Neural progenitor cell (in vitro differentiated cells): ENCODE measurements at places on chromosomes 3 and 15.

DNA sequence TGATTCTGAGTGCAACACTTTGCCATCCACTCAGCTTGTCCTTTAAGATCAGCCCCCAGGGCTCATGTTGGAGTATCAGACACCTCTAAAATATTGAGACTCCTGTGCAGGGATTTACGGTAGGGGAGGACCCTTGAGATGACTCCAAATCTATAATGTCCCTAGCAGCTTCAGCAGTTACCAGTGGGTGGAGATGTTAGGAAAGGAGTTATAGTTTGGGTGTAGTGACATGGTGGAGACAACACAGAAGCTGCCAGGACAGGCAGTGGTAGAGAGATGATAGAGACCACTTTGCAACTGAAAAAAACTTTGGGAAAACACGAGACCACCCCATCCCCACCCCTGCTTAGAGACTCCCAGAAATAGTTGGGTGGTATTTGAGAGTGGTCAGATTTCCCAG, 43.3 kb upstream of the GSK3B start:
- no peak for DNase-seq

DNA sequence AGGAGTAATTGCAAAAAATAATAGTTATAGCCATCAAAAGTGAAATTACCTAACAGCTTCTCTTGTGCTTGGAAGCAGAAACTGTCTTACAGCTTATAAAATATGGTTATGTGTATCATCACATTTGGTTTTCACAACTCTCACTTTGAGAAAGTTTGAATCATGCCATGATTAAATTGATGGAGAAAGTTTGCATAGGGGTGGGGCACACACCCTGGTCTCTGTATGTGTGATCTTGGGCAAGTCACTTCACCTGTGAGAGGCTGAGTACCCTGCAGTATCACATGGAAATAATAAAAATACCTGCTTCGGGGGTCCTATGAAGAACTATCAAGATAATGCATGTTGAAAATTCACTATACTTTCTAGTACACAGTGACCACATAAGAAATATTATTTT, 471.4 kb downstream of the RAP2B start:
- no peak for DNase-seq

DNA sequence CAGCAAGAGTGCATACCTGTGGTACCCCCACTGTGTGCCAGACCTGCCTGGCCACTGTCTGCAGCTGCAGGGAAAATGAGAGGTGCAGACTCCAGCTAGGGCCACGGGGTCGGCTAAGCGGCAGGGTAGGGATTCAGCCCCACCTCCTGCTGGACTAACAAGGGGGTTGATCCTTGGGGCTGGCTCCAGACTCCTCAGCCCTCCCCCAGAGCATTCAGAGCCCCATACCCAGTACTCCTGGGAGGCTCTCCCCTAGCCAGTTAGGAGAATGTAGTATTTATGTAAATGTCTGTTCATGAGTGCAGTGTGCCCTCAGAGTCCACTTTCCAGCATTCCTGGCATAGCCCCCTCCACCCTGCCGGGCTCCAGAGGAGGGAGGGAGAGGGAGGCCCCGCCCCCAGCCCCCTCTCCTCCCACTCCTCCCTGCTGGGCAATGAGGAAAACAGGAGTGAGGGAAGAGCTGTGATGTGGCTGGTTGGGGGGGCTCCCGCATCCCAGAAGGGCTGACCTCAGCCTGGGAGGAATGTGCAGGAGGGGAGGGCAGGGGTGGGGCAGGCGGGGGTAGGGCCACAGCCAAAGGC, 4.5 kb upstream of the SEMA3B start:
- peak; percentile 94 for DNase-seq

DNA sequence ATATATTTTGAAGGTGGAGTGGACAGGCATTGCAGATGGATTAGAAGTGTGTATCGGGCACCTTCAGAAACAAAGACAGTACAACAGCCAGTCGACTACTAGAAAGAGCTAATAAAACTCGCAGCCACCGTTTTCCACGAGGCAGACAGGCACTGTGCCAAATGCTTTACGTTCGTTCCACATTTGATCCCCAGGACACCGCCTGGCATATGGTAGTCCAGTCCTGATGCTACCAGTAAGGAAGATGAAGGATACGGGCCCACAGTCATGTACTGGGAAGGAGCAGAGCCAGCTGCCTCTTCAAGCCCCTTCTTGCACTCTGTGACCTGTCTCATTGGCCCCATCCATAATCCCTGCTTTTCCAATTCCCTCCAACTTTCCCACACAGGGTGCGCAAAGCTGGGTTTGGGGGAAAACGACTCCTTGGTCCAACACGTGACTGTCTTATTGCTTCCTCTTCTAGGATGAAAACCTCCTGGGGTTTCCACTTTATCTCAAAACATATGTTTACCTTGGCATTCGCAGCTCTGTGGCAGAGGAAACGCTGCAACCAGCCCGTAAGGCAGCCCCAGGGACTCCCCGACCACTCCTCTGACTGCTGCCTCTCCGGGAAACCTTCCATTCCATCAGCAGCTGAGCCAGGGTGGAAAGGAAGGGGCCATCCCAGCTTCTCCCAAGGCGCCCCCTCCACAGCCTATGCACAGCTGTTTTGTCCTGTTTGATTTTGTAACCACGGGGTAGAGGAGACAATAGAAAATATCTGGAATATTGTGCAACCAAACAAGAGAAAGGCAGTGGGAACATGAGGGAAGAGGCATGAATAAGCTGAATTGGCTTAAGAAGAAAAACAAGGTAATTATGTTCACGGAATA, 107.4 kb downstream of the ADAMTS17 start:
- no peak for DNase-seq

- no peak for DNase-seq
Observed at GRCh38 chr3:194885766-194886165, 200.1 kb downstream of the FAM43A start.

- DNase-seq, result no peak
Observed at GRCh38 chr3:8888301-8888915, 74.9 kb downstream of the RAD18 start.

DNA sequence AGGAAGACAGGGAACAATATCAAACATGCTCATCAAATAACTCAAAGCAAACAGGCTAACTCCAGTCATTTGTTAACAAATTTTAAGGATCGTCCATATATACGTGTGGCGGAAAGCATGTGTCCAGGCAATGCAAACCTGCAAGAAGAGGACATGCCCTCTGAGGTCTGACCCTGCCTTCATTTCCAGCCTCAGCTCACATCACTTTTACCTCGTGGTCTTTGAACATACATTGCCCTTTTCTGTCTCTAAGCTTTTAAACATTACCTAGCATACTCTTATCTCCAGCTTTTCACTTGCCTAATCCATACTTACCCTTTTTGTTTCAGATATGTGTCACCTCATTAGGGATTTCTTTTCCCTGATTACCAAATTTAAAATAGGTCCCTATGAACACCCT, 944.4 kb downstream of the ROBO1 start:
- DNase-seq, result no peak

DNA sequence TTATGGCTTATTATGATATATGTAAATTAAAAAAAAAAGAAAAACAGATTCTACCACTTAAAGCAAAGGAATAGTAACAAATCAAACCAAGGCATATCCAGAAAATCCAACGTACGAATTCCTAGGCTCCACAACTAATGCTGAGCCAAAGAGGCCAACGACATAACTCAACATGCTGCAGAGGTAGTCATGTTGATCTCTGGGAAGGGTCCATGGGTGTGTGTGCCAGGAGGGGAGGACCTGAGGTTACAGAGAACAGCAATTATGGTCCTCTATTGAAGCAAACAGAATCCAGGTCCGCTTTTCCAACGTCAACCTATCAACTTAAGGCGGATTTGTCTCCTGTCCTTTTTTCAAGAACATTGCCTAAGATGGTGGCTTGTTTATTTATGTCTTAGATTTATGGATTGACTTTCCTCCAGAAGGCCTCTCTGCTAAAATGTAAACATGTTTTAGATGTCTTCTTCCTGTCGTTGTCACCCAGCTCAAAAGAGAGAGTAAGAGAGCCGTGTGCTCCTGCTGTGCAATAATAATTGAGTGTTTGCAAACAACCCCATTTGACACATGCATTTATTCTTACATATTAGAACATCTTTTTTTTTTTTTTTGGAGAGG, 20.4 kb downstream of the NANOGP8 start:
- no peak for DNase-seq

DNA sequence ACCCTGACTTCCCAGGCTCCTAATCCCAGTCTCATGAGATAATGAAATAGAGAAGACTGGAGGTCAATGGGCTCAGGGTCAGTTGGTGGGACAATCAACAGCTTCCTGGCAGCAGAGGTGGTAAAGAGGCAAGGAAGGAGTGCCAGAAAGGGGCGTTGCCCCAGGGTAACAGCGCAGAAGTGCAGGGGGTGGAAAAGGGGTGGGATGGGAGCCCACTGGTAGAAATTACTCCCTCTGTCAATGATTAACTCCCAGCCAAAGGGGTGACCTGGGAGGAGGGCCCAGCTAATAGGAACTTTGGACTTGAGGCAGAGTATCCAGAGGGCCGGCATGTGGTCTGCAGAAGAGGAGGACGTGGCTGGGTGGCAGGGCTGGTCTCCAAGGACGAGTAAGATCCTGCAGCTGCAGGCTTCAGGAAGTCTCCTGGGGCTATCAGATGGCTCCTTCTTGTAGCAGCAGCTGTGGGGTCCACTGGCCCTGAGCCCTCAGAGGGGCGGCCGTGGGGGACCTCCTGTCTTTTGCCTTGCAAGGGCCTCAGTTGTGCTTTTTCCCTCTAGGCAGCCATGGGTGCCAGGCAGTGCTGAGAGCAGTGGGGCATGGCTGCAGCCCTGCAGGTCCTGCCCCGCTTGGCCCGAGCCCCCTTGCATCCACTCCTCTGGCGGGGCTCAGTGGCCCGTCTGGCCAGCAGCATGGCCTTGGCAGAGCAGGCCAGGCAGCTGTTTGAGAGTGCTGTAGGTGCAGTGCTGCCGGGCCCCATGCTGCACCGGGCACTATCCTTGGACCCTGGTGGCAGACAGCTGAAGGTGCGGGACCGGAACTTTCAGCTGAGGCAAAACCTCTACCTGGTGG, 2.3 kb downstream of the GLYCTK start:
- no peak for DNase-seq

GRCh38 chr3:156781310-156782230, 44.6 kb upstream of the LEKR1 start:
- DNase-seq, result no peak

DNA sequence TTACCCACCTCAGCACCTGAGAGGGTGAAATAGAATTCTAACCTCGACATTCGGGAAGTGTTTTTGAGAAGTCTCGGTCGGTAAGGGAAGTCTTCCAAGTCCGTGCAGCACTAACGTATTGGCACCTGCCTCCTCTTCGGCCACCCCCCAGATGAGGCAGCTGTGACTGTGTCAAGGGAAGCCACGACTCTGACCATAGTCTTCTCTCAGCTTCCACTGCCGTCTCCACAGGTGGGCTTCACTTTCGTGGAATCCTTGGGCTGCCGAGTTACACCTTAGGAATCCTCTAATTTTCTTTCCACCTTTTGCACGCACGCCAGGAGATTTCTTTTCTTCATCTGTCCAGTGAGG, 775 bp downstream of the CCNDBP1 start:
- DNase-seq, result no peak

DNA sequence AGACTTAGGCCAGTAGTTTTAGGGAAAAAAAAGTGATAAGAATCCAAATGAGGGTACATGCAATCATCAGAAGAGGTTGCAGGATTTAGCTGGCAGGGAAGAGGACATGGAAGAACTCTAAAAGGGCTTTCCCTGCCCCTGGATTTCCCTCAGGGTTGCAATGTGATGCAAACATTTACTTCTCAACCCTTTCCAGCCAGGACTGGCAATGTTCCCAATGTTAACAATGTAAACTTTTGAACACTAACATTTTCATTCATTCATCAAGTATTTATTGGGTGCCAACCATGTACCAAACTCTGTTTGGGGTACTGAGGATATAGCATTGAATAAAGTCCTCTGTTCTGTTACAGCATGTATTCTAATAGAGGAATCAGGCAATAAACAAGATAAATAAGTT, 349.4 kb upstream of the LRRC3B start:
- no peak for DNase-seq

- DNase-seq, result no peak
Observed at GRCh38 chr3:183193762-183194689, 31.5 kb upstream of the LAMP3 start.

- peak; percentile 29 for DNase-seq
Observed at GRCh38 chr3:132803889-132804288, 81.7 kb upstream of the NPHP3 start.

DNA sequence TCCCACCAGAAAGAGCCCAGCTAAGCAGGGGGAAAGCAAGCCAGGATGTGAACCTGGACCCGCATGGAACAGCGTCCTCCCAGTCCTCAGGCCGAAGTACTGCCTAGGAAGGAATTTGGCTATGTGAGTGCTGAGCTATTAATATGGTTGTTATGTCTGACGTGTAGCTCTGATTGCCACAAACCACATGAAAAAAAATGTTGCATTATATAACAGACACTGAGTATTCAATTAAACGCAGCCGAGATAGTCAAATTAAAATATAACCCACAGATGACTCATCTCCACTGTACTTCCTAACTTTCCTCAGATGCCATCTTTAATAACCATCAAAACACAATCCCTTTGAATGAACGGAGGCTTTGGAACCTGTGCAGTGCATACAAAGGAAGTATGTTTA, 111.1 kb downstream of the GABRB3 start:
- DNase-seq, result no peak

GRCh38 chr15:31091481-31091880, 10.0 kb downstream of the TRPM1 start:
- no peak for DNase-seq

- no peak for DNase-seq
Observed at GRCh38 chr3:55605443-55606236, 118.5 kb upstream of the WNT5A start.

GRCh38 chr3:64000453-64001055, 22.7 kb downstream of the PSMD6 start:
- no peak for DNase-seq

DNA sequence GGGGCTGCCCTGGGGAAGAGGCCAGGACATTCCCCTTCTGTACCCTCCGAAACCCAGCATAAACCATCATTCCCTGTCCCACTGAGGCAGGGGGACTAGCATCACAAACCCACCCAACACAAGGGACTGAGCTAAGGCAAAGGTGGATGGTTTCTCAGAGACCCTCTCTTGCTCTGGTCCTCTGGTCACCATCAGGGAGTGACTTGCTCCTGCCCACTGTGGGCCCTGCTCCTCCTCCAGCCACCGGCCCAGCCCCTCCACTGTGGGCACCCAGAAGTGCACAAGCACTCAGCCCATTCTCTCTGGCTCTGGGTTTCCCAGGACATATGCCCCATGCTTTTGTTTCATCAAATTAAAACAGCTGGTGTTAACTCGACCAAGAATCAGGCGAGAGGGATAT, 44.9 kb downstream of the PTH1R start:
- DNase-seq, result no peak

- no peak for DNase-seq
Observed at GRCh38 chr3:43104660-43105595, 951 bp downstream of the POMGNT2 start.

GRCh38 chr3:114456742-114457141, 162.9 kb downstream of the TIGIT start:
- DNase-seq, result no peak

- peak; percentile 42 for DNase-seq
Observed at GRCh38 chr3:135752851-135753250, 212.7 kb upstream of the PPP2R3A start.

GRCh38 chr3:58043933-58044332, 35.7 kb downstream of the FLNB start:
- DNase-seq, result no peak
